ENCODE measurements at places on chromosomes 2 and 18. TPM values are rescaled to one million over a fixed set of nuclear protein-coding genes. Genes with fewer than 3 reads are reported as not detected.

DNA sequence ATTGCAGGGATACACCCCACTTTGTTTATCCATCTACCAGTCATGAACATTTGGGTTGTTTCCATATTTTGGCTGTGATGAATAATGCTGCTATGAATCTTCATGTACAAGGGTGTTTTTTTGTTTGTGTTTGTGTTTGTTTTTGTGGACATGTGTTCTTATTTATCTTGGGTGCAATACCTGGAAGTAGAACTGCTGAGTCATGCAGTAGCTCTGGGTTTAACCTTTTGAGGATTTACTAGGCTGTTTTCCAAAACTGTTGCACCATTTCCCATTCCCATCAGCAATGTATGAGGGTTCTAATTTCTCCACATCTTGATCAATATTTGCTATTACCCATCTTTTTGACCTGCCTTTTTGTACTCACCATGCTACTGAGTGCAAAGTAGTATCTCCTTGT, 140.0 kb upstream of the CYP1B1 start:
- no peak for DNase-seq

Gene MC5R
- not detected for total RNA-seq

Gene ETAA1
- total RNA-seq: 5.3 TPM

DNA sequence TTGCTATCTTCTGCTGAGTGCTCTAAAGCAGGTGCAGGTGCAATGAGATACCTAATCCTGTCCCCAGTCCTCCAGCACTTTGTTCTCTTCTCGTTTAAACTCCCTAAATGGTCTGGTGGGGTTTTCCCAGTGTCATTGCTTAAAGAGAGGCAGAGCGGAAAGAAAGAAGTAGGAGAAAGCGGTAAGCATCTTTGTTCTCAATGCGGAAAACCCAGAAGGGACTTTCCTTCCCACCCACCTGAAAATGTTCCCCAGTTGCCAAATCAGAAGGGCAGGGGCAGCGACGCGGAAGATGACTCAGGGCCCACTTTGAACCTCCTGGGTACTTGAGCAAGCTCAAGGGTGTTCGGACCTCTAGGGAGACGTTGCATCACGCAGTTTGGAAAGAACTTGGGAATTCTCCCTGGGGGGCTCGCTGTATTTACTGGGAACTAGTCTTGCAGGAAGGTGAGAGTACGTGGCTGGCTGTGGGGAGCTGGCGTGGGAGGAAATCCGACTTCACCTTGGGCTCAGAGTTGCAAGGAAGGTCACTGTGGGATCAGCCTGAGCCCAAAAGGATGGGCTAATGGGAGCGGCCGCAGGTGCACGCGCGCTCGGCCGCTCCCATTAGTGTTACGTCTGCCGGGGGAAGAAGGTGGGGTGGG, 589 bp upstream of the SGPP2 start:
- no peak for DNase-seq

GRCh38 chr2:120902592-120902991, 166.9 kb downstream of the GLI2 start:
- no peak for DNase-seq

Gene CCDC121
- total RNA-seq: 5.3 TPM

GRCh38 chr2:43267381-43267780, 41.0 kb upstream of the ZFP36L2 start:
- DNase-seq: no peak

Gene SH3RF3
- 5.3 TPM for total RNA-seq

DNA sequence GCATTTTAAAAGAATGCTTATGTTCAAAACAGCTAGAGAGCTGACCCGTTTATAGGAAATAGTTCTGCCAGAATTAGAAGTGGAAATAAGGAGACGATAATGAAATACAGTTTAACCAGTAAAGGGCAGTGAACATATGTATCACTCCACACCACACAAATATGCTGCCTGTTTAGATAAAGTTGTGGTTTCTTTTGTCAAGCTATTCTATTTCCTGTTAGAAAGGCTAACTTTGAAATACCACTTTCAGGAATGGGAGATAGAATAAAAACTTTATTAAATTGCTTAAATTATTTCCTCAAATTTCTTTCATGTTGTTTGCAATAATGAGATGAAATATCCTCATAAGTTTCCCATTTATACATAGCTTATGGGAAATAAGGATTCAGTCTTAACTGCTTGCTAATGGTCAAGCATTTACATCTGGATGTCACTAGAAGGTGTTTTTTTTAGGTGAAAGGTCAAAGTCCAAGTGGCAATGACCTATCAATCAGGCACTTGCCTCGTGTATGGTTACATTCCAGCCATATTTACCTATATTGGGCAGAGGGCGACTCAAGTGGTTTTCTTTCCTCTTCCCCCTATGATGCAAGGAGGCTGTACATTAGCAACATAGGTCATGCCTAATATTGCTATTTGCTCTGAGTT, 148.9 kb downstream of the ZEB2 start:
- no peak for DNase-seq

Gene CROCC2
- not detected for total RNA-seq

Gene CFAP53
- total RNA-seq: not detected

- DNase-seq: no peak
Observed at GRCh38 chr2:51149725-51150124, 117.8 kb upstream of the NRXN1 start.

Gene ALLC
- not detected for total RNA-seq

- DNase-seq: no peak
Observed at GRCh38 chr2:10592652-10593051, 97.1 kb downstream of the NOL10 start.

DNA sequence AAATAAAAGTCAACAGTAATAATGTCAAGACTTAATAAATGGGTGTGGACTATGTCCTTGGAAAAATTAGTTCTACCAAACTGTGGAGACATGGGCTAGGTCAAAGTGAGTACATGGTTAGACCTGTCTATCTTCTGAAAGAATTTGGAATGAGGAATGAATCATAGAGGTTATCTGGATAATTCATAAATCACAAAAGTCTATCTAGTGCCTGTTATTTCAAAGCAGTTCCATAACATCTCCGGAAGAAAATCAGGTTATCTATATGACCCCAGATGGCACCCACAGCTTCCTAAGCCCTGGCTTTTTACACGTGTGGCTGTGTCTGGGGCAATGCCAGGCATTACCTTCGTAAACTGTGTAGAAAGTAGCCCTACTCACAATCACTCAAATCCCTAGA, 272.0 kb downstream of the ETAA1 start:
- DNase-seq: no peak

Gene MIB1
- 24.0 TPM for total RNA-seq

DNA sequence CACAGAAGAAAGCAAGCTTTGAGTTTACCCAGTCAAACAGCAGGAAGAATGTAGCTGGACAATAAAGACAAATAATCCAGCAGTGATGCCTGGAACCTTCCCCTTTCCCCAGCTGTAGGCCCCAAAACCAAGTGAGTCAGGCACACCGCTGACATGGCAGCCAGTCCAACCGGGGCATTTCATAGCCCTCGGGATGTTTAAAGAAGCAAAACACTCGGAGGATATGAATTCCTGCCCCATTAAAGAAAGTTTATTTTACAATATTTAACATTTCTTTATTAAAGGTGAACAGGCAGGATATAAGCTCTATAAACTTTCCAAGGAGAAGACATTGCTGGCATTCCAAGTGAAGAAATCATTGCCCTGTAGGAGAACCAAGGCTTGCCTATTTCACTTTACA, 507.6 kb upstream of the TNP1 start:
- no peak for DNase-seq

DNA sequence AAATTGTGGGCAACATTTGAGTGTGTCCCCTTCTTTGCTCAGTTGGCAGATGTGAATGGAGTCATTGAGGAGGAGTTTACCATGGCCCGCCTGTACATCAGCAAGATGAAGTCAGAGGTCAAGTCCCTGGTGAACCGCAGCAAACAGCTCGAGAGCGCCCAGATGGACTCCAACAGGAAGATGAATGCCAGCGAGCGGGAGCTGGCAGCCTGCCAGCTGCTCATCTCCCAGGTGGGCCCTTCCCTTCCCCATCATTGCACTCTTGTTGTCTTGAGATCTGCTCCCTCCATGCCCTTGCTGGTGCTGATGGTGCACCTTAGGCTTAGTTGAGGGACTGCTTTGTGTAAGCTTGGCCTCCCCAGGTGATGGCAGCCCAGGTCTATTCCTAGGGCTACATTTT, 47.5 kb upstream of the LYPD6B start:
- DNase-seq: no peak

Gene NETO1
- 0.12 TPM for total RNA-seq

- DNase-seq: no peak
Observed at GRCh38 chr18:49524951-49525350, 36.9 kb upstream of the LIPG start.

Gene SOX11
- 5.6 TPM for total RNA-seq

GRCh38 chr18:12973562-12974213, 17.5 kb upstream of the CEP192 start:
- DNase-seq: no peak

Gene SERPINB4
- not detected for total RNA-seq

Gene RESP18
- total RNA-seq: not detected

Data from heart left ventricle (tissue), 16 donors.